ENCODE measurements at places on chromosomes 5 and 9.

GRCh38 chr5:176994460-176995121 lies 12.0 kb downstream of the UIMC1 start:
- DNase-seq = peak; percentile 96

GRCh38 chr5:1063661-1064382 lies 48.0 kb downstream of the SLC12A7 start:
- DNase-seq = no peak

GRCh38 chr9:80437825-80438224 lies 866.1 kb downstream of the TLE4 start:
- DNase-seq = no peak

DNA sequence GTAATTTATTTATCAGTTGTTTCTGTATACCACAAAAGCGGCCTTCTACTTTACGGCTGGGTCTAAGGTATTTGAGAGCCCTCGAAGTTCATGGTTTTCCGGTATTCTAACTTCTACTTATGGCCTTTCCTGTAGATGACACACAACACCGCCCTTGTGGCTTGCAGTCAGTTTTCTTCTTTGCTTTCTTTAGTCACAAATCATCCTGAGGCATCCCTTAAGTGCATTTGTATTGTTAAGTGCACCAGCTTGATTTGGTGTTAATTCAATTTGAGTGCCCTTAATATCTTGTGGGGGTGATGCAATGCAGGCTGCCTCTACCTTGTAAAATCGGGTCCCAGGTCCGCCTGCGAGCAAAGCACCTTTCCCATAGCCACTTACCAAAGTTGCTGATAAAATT lies 511.9 kb downstream of the CCDC171 start:
- no peak for DNase-seq

GRCh38 chr5:43110606-43111170 lies 10.0 kb upstream of the ZNF131 start:
- no peak for DNase-seq

GRCh38 chr9:78490231-78490630 lies 193.3 kb downstream of the PSAT1 start:
- DNase-seq = no peak

- DNase-seq = peak; percentile 66
Measured at GRCh38 chr5:163915481-163915961, 410.1 kb downstream of the MAT2B start.

- no peak for DNase-seq
Measured at GRCh38 chr9:93193388-93194220, 9.7 kb downstream of the WNK2 start.

Data from inflammatory macrophage (primary cell).